Activated CD4-positive, alpha-beta T cell treated with anti-CD3 and anti-CD28 coated beads for 48 hours (primary cell): ENCODE measurements at places on chromosomes 3 and 15.

DNA sequence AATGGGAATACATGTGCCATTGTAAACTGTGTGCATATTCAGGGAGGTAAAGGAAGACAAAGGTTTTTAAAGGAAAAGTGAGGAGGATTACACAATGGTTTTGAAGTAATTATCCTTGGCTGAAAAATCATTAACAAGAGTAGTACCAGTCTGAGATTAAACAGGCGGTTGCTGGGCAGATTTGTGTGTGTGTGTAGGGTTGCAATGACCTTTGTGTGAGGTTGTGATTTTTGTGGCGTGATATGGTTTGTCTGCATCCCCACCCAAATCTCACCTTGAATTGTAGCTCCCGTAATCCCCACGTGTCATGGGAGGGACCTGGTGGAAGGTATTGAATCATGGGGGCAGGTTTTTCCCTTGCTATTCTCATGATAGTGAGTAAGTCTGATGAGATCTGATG, 7.0 kb downstream of the DLEC1 start:
- no peak for DNase-seq

- DNase-seq: no peak
Measured at GRCh38 chr3:58161435-58162398, 49.1 kb downstream of the DNASE1L3 start.

- DNase-seq: no peak
Measured at GRCh38 chr15:91331581-91331980, 231.5 kb downstream of the SV2B start.

GRCh38 chr15:93024716-93025624, 64.0 kb downstream of the RGMA start:
- DNase-seq: no peak

- DNase-seq: peak; percentile 56
Measured at GRCh38 chr3:15636028-15636709, 34.6 kb downstream of the BTD start.

- DNase-seq: peak; percentile 28
Measured at GRCh38 chr3:39294446-39295183, 14.8 kb upstream of the CX3CR1 start.

GRCh38 chr15:93941697-93942096, 289.7 kb upstream of the MCTP2 start:
- DNase-seq: no peak

DNA sequence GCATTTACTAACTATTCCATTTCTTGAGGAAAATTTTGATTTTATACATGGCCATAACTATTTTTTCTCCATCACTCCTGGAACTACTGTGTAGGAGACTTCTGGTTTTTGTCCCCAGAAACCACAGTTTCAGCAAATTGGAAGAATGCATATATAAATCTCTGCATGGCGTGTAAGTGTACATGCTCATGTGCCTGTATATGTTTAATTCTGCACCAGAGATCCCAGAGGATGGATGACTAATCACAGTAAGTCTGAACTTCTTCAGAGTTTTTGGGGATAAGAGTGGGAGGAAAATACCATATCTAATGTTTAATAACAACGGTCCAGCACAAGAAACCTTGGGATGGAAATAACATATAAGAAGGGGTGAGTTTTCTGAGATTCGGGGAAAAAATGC, 10.9 kb upstream of the COL6A6 start:
- no peak for DNase-seq

DNA sequence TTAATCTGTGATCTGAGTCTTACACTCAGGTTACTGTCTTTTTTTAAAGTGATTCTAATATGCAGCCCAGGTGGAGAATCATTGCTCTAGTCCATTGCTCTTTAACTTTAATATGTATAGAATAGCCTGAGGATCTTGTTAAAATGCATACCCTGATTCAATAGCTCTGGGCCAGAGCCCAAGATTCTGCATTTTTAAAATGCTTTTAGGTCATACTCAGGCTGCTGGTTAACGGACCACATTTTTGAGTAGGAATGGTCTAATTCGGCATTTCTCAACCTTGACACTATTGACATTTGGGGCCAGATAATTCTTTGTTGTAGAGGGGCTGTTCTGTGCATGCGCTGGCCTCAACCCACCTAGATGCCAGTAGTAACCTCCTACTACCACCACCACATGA, 20.9 kb upstream of the FSTL1 start:
- no peak for DNase-seq

- no peak for DNase-seq
Measured at GRCh38 chr3:188888321-188889053, 283.3 kb upstream of the TPRG1 start.

DNA sequence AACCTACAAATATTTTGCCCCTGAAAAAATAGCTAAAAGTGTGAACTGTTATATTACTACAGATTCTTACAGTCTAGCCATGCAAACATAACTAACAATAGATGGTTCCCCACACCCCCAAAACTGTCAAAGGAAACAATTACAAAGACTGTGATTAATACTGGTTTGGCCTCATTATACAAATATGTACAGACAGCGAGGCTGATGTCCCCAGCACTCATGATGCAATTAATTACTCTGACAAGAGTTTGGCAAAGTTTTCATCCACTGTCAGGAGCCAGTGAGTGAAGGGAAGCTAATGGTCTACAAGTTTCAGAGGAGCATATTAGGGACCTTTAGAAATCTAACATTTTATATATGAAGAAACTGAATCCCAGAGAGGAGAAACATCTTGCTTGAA, 61.0 kb downstream of the HMG20A start:
- no peak for DNase-seq

GRCh38 chr15:80803580-80804525, 24.7 kb downstream of the CEMIP start:
- DNase-seq: peak; percentile 68
